ENCODE measurements at places on chromosomes 1 and 21. TPM values are rescaled to one million over a fixed set of nuclear protein-coding genes. Genes with fewer than 3 reads are reported as not detected.

DNA sequence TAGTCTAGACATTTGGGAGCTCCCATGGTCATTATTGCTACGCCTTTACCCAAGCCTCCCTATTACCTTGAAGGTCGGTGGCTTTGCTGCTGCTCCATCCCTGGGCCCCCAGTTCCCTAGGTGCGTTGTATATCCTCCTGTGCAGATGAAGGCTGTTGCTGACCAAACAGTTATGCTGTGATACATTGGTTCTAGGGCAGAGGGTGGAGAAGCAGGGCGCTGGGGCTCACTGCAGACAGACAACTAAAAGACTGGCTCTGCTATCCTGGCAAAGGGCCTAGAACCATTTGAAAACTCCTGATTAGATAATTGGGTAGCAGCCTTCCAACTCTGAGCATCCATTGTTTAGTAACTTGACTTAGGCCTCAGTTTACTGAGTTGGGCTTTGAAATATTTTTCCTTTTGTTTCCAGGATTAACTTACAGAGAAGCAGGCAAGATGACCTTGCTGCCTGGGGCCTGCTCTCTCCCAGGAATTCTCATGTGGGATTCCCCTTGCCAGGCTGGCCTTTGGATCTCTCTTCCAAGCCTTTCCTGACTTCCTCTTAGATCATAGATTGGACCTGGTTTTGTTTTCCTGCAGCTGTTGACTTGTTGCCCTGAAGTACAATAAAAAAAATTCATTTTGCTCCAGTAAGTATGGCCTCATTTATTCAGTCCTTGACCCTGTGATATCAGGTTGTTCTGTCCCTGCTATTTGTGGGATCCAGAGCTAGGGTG is 15.5 kb downstream of the CHI3L2 start:
- DNase-seq: no peak

DNA sequence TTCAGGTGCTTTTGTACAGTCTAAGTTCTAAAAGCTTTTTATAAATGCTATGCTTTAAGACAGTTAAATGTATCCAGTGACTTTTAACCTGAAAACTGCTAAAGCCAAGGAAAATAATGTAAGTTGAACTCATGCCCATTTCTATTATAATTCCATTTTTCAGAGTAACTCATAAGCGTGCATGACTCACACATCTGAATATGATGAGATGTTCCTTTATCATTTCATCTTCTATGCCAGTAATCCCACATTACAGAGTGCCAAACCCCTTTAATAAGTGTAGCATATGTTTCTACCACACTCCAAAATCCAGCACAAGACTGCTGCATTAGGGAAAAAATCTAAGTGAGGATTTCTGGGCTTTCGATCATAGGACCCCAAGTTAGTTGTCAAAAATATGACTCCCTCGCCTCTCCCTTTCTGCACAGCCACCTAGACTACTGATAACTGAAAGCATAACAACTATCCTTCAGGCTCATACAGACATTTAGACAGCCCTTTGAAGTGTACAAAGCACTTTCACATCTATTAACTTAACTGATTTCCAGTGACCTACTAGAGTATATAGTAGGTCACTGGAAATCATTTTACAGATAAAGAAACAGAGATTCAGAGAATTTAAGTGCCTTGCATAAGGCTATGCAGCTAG is 45.3 kb downstream of the JAK1 start:
- peak; percentile 69 for DNase-seq

- no peak for DNase-seq
Measured at GRCh38 chr1:243735457-243735856, 114.6 kb downstream of the AKT3 start.

ST6GALNAC5 gene
- 3.4 TPM for total RNA-seq

- no peak for DNase-seq
Measured at GRCh38 chr1:22636353-22636752, at the start of gene C1QA. Gene C1QA (plus strand): TSS chr1:22636628. CDS start chr1:22637617, 989 bp downstream.

TNFAIP8L2 gene
- total RNA-seq: not detected

TTC34 gene
- total RNA-seq: under 0.01 TPM

DNA sequence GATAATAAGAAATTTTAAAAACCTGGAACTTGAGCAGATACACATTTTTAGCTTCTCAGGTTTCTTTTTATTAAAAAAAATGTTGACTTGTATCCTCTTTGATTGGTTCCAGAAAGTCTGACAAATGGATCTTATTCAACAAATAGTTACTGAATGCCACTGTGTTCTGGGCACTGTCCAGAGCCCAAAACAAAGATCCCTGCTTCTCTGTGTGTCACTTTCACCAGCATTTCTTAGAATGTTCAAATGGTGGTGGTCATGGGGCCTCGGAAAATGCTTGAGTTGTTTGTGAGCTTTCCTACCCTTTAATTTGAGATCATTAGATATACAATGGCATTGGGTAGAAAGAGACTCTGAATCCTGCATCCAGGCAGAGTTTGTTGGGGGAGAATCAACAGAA is 19.9 kb downstream of the ACTN2 start:
- DNase-seq: no peak

GRCh38 chr1:177048314-177049069 is 116.0 kb downstream of the ASTN1 start:
- no peak for DNase-seq

DNA sequence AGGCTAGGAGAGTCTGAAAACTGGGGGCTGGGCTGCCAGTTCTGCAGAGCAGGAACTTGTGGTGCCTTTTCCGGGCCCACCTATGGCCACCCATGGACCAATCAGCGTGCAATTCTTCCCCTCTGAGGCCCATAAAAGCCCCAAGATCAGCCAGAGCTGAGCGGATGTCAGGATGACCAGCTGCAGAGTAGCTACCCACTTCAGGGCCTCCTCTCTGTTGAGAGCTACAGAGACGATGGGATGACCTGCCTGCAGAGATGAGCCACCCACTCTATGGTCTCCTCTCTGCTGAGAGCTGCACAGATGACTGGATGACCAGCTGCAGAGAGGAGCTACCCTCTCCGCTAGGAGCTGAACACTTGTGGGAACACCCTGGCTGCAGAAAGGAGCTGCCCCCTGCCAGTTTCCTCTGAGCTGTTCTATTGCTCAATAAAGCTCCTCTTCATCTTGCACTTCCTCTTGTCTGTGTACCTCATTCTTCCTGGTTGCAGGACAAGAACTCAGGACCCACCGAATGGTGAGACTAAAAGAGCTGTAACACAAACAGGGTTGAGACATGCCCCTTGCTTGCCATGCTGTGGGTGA is 12.8 kb upstream of the AADACL4 start:
- no peak for DNase-seq

- no peak for DNase-seq
Measured at GRCh38 chr21:42829417-42829816, 49.9 kb downstream of the WDR4 start.

DNA sequence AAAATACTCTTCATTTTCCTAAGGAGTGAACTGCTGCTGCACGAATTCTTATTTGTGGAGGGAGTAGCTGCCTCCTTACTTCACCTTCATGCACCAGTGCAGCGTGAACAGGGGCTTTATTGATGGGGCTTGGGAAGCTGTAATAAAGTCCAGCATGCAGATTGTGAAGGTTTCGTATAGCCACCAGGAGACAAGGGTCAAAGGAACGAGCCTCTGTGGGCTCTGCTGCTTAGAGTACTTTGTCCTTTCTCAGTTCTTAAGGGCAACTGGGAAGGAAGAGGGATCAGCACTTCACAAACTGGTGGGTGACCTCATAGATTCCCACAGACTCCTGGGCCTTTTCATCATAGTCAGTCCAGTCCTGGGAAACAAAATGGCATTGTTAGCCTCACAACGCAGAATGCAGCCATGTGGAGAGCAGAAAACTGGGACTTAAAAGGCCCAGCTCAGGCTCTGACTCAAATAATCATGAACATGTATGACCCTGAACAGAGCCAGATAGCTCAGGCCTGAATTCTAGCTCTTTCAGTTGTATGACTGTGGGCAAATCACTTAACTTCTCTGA is 6.0 kb downstream of the CZIB start:
- no peak for DNase-seq

DNA sequence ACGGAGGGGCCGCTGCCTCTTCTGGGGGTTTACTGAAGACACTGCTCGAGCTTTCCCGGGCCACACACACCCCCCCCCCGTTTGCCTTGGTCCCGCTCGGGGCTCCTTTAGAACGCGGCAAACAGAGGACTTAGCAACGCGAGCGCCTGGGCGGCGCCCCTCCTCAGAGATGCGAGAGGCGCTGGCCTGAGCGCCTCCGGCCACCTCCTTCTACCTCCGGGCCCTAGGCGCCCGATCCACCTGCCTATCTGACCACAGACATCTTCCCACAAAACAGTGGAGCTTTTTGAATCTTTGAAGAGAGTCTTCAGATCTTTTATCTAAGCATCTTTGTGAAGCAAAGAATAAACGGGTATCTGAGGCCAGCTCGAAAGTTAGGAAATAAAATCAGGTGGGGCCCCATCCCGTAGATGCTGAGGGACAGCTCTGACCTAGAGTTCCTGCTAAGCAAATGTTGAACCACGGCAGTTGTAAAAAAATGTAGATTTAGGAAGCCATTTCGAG is 436 bp upstream of the TTLL7 start:
- DNase-seq: peak; percentile 69

DNA sequence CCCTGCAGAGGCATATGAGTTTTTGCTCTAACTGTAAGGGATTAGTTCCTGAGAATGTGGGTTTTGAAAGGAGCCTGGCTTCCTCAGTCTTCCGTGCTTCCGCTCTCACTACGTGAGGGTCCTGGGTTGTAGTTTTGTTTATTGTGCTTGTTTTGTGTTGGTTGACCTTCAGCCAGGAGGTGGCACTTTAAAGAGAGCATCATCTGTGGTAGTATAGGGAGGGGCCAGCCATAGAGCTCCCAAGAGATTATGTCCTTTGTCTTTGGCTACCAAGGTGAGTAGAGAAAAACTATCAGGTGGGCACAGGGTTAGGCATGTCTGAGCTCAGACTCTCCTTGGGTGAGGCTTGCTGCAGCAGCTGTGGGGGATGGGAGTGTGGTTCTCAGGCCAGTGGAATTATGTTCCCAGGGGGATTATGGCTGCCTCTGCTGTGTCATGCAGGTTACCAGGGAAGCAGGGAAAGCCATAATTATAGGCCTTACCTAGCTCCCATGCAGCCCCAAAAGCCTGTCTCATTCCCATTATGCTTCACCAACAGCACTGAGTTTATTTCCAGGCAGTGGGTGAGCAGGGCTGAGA is 23.5 kb downstream of the CYP4B1 start:
- no peak for DNase-seq
